ENCODE measurements at places on chromosomes 12 and 14.

- H3K36me3 ChIP-seq: no peaks in the 10 kb centered on the region
- no peaks in the 10 kb centered on the region for H3K27me3 ChIP-seq
- no peak for DNase-seq
- no peak overlapping the region for H3K27ac ChIP-seq
- H3K4me3 ChIP-seq: no peak overlapping the region
Observed at GRCh38 chr12:75684678-75685616, 173.5 kb upstream of the KRR1 start.

DNA sequence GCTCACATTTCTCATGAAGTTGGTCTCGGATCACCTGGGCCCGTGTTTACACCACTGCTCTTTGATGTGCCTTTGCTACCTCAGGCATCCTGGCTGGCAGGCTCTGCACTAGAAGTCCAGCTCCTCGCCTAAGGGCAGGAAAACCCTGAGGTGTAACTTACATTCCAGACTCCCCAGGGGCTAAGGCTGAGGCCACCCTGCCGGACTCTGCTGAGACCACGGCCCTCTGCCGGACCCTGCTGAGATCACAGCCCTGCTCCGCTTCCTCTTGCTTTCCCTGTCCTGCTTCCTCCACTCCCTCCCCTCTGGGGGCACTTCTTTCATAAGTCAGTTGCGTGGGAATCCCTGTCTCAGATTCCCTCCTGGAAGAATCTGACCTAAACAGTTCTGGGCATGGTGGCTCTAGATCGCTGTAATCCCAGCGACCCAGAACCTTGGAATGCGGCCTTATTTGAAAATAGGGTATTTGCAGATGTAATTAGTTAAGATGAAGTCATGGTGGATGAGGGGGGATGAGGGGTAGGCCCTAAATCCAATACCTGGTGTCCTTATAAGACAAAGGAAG is 17.2 kb downstream of the RILPL1 start:
- H3K27ac ChIP-seq: no peak overlapping the region
- no peak overlapping the region for H3K4me3 ChIP-seq
- no peaks in the 10 kb centered on the region for H3K4me1 ChIP-seq
- no peak for DNase-seq

DNA sequence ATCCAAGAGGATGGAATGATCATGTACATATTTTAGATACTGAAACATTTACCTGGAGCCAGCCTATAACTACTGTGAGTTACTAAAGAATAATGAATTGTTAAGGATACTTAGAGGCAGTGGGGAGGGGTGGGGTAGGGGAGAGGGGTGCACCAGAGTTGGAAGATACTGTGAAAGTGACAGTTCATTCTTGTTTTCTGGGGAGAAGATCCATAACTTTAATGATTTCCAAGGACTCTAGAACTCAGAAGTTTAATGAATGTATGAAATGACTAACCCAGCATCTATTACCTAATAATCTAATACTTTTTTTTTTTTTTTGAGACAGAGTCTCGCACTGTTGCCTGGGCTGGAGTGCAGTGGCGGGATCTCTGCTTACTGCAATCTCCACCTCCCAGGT is 10.5 kb downstream of the KLHDC2 start:
- H3K27me3 ChIP-seq: no peaks in the 10 kb centered on the region
- no peak overlapping the region for H3K27ac ChIP-seq
- peaks cover 69% of the 10 kb centered on the region for H3K36me3 ChIP-seq
- peaks cover 6% of the 10 kb centered on the region for H3K4me1 ChIP-seq
- no peak for DNase-seq
- no peak overlapping the region for H3K4me3 ChIP-seq

- no peak for DNase-seq
- H3K4me3 ChIP-seq: no peak within 1 kb of the TSS
- H3K36me3 ChIP-seq: peaks cover 4% of the 10 kb centered on the region
Observed at GRCh38 chr12:13981296-13981962, at the start of gene GRIN2B. Gene GRIN2B, minus strand, starts transcription at chr12:13981602. Its CDS starts 115,394 bp downstream, at chr12:13866208.

DNA sequence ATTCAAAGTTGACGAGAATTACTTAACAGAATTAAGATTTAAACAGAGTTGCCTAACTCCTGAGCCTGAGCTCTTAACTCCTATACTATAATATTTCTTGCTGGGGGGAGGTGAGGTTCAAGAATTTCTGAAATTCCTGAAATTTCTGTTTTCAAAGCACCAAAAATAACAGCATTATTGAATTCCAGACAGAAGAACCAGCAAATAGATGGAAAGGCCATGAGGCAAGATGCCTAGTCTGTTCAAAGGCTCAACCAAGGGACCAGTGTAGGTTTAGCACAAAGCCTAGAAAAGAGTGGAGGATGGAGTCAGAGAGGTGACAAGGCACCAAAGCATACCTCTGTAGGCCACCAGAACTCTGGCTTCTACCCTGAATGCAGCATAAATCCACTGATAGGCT is 76.4 kb downstream of the PPP1R12A start:
- no peak overlapping the region for H3K27ac ChIP-seq
- no peaks in the 10 kb centered on the region for H3K27me3 ChIP-seq
- H3K4me1 ChIP-seq: peaks cover 1% of the 10 kb centered on the region
- H3K36me3 ChIP-seq: peaks cover 63% of the 10 kb centered on the region
- no peak overlapping the region for H3K4me3 ChIP-seq

Measured in activated CD4-positive, alpha-beta memory T cell treated with anti-CD3 and anti-CD28 coated beads, Interleukin-2, amount 10 ng/mL, durations not matched to agents 7 days and 5 days (primary cell).